ENCODE measurements at places on chromosomes 16 and 17.
A peak's percentile ranks its signal among the peaks of the same experiment; 100 is the strongest.

DNA sequence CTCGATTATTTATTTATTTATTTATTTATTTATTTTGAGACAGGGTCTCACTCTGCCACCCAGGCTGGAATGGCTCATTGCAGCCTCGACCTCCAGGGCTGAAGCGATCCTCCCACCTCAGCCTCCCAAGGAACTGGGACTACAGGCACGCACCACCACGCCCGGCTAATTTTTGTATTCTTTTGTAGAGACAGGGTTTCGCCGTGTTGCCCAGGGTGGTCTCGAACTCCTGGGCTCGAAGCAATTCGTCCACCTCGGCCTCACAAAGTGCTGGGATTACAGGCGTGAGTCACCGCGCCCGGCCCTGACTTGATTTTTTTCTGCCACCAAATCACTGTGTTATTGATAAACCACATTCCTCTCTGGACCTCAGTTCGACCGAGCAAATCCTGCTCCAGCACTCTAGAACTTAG is 758 bp upstream of the RPL23A start:
- DNase-seq: no peak

GRCh38 chr17:3719265-3719664 is 4.4 kb upstream of the HASPIN start:
- no peak for DNase-seq

DNA sequence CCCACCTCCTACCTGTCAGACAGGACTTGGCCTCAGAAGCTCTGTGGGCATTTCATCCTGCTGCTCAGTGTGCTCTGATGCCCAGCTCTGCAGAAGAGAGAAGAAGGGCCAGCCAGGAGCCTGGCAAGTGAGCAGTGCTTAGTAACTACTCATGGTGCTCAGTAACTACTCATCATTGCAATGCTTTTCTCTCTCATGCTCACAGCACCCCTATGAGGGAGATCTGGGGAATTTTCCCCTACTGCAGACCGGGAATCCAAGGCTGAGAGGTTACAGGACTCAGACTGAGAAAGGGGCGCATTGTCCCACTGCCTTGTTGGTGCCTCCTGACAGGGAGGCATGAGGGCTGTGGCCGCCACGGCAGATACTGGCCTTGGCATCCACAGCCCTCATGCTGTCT is 261.1 kb downstream of the C16orf95 start:
- DNase-seq: no peak

GRCh38 chr17:14318918-14319205 is 18.0 kb downstream of the HS3ST3B1 start:
- no peak for DNase-seq

GRCh38 chr16:27806986-27807385 is 256.5 kb downstream of the GSG1L start:
- DNase-seq: no peak

- DNase-seq: no peak
Measured at GRCh38 chr17:43915559-43915958, 8.2 kb upstream of the MPP2 start.

DNA sequence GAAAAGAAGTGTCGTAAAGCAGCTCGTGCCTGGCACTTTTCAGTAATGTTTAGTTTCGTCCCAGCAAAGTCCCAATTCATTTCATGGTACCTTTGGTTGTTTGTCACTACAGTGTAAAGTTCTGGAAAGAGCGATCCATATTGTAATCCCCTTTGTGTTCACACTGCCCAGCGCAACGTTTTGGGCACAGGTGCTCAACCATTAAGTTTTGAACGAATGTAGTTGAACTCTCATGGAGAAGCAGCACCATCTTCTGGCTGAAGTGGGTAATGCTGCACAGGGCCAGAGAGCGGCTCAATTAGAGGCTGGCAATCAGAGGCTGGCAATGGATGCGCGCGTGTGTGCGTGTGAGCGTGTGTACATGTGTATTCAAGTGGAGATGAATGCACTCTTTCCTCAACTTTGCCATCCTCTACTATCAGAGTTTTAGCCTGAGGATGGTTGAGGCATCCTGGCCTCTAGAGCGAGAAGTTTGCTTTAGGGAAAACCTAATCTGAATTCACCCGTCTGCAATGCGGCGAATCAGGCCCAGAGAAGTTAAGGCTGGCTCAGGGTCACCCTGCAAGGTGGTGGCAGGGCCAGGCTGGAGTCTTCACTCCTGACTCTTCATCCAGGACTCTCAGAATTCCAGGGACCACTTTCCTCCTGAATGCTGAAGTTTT is 29.9 kb downstream of the DYNLL2 start:
- peak; percentile 77 for DNase-seq

GRCh38 chr16:11136600-11136999 is 119.4 kb downstream of the SOCS1 start:
- no peak for DNase-seq

DNA sequence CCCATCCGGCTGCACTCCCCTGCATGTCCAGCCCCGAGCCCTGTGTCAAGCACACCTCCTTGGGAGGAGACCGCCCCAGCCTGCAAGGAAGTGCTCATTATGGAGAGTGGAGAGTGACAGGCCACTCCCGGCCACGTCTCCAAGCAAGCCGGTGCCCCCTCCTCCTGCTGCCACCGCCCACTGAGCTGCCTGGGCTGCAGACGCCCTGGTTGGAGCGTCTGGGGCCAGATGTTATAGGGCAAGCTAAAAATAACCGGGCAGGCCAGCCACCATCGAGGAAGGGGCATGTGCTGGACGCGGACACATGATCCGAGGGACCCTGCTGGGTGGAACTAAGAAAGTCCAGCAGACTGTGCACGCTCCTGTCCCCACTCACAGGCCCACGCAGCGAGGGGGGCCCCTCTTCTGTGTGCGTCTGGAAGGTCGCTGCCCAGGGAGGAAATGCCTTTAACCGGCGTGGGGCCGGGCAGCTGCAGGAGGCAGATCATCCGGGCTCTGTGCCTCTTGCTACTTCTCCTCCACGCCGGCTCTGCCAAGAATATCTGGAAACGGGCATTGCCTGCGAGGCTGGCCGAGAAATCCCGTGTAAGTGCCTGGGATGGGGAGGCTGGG is at the start of gene WFDC1:
Gene WFDC1, plus strand, starts transcription at position 348 of the 612 bp plus-strand sequence. Its CDS starts 94 bp downstream, at position 442.
- DNase-seq: no peak

GRCh38 chr16:84911486-84912216 is 91.9 kb downstream of the CRISPLD2 start:
- DNase-seq: no peak

- peak; percentile 1 for DNase-seq
Measured at GRCh38 chr17:5545051-5545987, 39.0 kb downstream of the NLRP1 start.

- no peak for DNase-seq
Measured at GRCh38 chr17:14199601-14200000, 37.1 kb downstream of the CDRT15 start.

DNA sequence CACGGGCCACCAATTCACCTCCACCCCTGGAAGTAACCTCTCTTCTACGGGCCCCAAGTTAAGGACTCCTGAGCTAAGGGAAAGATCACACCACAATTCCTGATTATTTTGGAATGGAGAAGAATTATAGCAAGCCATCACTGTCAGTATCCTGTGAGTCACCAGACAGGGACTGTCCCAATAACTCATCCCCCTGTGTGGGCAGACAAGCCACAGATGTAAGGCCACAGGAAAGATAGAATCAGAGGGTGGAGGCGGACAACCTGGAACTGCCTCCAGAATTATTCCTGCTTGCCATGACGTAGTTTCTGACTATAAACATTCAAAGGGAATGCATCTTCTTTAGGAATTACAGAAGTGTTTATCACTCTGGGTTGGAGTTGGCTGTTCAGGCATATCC is 5.8 kb upstream of the MYO1D start:
- no peak for DNase-seq

DNA sequence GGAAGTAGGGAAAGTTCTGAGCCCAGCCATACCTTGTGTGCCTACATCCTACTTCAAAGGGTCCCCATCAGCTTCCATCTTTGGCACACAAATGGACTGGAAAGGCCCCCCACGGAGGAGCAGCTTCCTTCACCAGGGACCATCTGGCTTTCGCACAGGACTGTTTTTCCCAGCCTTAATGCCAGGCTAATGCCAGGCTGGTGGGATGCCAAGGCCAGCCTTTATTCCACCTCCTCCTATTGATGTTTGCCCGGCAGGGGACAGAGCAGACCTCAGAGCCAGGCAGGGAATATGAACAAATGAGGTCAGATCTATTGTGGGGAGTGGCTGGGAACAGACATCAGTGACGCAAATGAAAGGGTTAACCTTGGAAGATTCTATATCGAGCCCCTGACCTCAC is 5.7 kb downstream of the GPR179 start:
- DNase-seq: no peak

DNA sequence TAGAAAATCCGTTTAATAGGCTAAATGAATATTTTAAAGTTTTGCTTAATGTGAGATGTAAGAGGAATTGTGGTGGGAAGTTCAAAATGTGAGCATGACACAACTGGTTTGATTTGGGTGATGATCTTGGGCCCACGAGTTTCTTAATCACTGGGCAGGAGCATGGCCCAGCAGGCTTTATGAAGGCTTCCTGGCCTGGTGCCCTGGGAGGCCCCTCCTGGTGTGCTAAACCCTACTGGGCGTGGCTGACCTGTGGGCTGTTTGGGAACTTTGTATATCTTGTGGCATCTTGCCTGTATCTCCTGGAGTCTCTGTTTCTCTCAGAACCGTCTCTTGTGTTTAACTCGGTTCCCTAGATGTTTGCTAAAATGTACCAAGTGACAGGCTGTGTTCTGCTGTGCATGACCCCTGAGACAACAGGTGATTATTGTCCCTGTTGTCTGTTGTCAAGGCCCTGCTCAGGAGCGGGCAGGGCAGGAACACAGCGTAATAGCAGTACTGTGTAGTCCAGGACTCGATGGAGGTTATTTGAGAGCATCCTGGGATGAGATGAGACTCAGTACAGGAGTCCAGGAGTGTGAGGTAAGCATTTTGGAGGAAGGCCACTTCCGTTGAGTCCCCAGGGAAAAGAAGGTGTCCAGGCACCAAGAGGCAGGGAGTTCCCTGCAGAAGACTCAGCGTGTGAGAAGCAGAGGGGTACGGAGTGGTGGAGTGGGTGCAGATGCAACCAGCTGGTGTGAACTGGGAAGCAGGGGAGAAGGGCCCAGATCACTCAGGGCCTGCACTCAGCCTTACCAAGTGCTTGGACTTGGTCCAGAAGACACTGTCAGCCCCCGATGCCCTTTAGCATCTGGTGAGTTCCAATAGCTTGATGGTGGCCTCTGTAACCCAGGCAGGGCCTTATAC is 48.5 kb downstream of the B9D1 start:
- no peak for DNase-seq

All from central memory CD8-positive, alpha-beta T cell (primary cell).